ENCODE measurements at places on chromosomes 1 and 21.

DNA sequence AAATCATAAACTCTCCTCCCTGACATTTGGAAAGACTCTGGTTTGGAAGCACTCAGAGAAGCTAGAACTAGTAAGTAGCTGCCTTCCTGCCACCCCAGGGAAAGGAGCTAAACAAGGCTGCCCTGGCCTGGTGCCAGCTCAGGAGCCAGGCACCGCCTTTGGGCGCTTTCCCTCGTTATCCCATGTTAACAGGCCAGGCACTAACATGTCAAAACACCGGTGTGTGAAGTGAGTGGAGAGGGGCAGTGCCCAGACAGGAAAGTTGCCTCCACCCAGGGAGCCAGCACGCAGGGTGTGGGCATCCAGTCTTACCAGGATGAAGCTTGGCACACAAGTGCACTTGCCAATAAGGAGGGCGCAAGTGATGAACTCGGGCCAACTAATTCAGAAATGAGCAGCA lies 346.8 kb downstream of the RRAGC start:
- no peak for DNase-seq

- DNase-seq: no peak
Observed at GRCh38 chr1:77536813-77537212, 145.6 kb downstream of the ZZZ3 start.

DNA sequence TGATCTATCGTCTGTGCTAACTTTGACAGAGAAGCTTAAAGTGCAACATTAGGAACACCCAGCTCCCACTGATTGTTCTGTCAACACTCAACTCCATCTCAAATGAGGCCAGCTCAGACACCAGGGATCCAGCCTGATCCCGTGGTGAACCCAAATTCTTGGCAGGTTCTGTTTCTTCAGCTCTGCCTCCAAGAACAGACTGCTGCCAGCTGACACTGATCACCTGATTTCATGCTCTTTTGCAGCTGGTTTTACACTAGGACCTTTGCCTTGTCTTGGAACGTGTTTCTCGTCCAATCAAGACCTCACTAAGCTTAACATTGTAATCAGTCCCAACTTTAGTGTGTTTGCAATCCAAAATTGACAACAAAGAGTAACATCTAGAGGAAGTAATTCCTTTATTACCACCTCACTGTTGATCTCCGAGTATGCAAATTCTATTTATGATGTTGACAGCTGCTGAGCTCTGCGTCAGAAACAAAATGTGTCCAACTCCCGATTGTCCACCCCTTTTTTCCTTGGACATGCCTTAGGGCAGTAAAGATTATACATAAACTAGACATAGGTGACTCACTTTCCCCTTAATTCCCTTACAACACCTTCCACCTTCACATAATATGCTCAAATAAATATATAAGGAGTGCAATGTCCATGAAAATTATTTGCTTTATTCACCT lies 1.6 kb upstream of the HYI start:
- no peak for DNase-seq

DNA sequence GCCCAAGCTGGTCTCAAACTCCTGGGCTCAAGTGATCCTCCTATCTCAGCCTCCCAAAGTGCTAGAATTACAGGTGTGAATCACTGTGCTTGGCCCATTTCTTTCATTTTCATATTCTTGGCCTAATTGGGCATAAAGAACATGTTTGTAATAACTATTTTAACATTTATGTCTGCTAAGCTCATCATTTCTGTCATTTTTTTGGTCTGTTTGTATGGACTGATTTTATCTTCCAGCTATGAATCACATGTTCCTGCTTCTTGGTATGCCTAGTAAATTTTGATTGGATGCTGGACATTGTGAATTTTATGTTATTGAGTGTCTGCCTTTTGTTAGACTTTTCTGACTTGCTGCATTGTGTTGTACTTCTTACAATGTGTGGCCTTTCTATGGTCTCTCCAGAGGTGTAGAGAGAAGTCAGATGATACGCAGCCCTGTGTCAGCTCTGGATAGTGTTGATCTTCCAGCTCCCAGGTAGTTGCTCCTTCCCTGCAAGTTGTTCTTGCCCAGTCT lies 39.0 kb upstream of the PPM1J start:
- DNase-seq: no peak

DNA sequence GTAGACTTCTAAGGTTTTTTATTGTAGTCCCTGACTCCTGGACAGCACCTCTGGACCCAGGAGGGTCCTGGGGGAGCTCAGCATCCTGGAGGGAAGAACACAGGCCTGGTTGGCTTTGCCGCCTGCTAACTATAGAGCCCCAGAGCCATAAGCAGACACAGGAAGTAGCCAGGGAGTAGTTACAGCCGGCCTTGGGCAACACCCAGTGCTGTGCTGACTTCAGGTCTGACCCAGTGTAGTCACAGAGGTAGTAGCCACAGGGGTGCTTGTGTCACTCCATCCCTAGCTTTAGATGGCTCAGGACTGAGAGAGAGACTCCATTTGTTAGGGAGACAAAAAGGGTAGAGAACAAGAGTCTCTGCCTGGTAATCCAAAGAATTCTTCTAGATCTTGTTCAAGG lies 21.9 kb downstream of the MCOLN2 start:
- DNase-seq: no peak

- DNase-seq: no peak
Observed at GRCh38 chr1:240526312-240526711, 85.6 kb downstream of the GREM2 start.

DNA sequence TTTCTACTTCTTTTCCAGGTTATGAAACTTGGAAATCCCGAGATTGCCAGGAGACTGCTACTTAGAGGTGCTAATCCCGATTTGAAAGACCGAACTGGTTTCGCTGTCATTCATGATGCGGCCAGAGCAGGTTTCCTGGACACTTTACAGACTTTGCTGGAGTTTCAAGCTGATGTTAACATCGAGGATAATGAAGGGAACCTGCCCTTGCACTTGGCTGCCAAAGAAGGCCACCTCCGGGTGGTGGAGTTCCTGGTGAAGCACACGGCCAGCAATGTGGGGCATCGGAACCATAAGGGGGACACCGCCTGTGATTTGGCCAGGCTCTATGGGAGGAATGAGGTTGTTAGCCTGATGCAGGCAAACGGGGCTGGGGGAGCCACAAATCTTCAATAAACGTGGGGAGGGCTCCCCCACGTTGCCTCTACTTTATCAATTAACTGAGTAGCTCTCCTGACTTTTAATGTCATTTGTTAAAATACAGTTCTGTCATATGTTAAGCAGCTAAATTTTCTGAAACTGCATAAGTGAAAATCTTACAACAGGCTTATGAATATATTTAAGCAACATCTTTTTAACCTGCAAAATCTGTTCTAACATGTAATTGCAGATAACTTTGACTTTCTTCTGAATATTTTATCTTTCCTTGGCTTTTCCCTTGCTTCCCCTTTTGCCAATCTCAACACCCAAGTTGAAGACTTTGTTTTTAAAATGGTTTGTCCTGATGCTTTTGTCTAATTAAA lies 4.0 kb downstream of the CDKN2C start:
- DNase-seq: no peak

- DNase-seq: no peak
Observed at GRCh38 chr1:64715186-64715585, 29.7 kb upstream of the RAVER2 start.

GRCh38 chr1:8219530-8219929 lies 98.4 kb upstream of the SLC45A1 start:
- DNase-seq: no peak

DNA sequence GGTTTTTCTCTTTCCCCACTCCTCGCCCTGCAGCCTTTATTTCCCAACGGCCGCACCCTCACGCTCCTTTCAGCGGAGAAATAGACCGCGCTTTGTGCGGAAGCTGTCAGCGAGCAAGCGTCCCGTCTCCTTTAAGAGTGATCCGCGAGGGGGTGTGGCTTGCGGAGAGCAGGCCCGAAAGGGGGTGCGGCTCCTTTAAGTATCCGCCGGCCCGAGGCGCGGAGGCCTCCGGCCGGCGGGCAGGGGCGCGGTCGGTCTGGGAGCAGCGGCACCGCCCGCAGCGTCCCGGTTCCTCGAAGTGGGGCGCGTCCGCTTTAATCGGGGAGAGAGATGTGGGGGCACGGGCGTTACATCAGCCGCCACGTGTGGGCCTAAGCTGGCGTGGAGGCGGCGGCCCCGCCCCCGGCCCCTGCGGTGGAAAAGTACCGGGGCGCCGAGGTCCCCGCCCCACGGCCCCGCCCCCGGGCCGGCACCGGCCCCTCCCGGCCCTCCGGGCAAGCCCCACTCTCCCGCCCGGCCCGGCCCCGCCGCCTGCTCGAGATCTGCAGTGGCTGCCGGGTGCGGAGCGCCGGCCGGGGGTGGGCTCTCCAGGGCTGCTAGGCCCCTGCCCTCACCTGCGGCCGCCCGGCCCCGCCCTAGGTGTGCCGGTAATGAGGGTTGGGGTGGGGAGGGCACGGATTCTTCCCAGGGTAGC lies 1.2 kb downstream of the SLC6A9 start:
- peak; percentile 85 for DNase-seq

DNA sequence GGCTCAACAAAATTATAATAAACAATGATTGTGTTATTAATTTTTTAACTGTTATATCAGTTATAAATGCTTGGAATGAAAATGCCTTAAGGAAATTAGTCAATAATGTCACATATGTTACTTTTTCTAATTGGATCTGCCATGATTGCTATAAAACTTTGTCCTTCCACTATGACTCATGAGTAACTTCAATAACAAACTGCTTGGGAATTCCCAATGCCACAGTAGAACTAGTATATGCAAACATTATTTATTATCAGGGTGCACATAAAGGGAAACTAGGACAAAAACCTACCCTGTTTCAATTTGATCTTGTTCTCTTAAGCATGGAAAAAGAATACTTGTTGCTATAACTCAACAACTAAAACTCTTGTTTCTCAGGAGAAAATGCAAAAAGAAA lies 59.1 kb upstream of the PDC start:
- no peak for DNase-seq

GRCh38 chr1:15786581-15786980 lies 20.9 kb downstream of the UQCRHL start:
- no peak for DNase-seq

DNA sequence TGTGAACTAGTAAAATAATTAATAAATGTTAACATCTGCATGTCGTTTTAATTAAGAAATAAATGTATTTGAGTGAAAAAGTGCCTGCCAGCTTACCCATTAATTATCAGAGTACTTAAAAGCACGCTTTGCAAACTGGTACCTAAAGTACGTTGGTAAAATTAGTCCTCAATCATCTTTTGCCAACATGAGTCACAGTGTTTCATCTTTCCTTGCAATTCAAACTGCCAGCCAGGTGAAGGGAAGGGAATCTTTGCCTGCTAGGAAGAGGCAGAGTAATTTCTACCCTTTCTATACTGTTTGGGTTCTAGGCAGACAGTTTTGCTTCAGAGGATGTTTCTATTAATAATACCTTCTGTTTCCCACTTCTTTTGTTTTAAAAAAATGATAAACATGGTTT lies 57.2 kb upstream of the CNIH3 start:
- no peak for DNase-seq

DNA sequence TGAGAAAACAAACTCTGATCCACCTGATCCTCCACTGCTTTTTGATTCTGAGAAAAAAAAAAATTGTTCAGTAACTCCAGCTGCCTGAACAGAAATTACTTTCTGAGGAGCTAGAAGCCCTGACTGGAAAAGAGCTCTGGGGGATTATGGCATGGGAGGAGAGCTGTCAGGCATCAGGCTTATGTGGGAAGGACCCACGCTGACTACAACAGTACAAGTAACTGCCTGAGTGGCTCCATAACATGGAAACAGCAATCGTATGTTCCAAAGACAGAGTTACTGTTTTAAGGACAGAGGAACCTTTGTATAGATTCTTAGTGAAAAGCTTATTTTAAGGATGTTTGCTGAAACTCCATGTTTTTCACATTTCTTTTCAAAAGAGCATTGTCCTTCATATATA lies 1.2 kb upstream of the ANGPTL7 start:
- DNase-seq: no peak

DNA sequence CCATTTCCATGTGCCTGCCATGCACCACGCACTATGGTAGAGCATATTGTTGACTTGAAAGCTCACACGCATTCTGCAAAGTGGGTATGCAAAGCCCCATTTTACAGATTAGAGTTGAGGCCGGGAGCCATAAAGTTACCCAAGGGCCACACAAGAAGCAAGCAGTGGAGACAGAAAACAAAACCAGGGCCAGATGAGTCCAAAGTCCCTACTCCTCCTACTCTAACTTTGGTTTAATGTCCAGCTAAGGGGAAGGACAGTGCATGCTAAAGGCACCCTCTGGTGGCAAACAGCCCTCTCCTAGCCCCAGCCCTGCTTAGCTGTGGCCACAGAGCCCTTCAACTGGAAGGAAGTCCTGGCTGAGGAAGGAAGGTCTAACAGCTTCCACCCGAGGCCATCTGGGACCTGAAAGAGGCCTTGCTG lies 74.9 kb downstream of the SLC66A1 start:
- DNase-seq: no peak

DNA sequence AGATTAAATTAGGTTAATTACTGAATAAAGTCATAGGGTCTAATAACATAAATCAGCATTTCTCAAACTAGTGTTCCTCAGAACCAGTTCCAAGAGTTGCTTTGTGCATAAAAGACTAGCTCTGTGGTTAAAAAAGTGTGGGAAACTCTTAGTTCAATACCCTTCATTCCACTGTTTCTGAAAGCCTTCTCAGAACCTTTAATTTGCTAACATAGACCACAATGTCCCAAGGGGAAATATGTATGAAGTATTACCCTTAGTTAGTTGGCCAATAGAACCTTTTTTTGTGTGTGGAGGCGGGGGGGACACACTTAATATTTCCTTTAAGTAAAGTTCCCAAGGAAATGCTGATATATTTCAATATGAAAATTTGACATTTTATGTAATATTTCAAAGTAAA lies 20.4 kb downstream of the ODF2L start:
- no peak for DNase-seq

DNA sequence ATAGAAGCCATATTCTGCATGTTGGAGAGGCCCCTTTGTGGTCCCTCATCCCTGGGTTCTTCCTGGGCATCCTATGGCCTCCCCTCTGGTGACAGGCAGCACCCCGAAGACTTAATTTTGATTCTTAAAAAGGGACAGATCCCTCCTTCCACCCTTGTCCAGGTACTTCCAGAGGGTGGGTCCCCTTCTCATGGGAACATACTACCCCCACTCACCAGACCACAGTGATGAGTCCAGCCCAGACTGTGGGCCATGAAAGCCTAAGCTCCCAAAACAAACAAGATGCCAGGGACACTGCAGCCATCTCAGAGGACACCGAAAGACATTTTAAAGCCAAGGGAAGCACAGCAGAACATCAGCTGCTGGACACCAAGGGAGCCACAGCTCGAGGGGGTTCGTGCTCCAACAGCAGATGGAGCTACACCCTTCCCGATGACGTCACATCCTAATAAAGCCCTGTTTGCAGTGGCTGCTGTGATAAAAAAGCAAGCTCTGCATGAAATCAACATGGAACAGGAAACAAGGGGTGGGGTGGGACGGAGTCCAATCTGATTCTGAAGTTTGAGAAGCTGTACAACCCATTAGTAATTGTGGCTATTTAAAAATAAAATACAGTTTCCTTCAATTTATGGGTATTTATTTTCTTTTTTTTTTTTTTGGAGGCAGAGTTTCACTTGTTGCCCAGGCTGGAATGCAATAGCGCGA lies 32.4 kb downstream of the GNB1 start:
- DNase-seq: peak; percentile 55

- no peak for DNase-seq
Observed at GRCh38 chr21:43971201-43971991, 40.7 kb upstream of the TRAPPC10 start.

GRCh38 chr21:31145274-31145673 lies 107.0 kb upstream of the KRTAP19-8 start:
- no peak for DNase-seq

GRCh38 chr21:45403133-45403824 lies 1.7 kb upstream of the COL18A1 start:
- peak; percentile 59 for DNase-seq

- DNase-seq: no peak
Observed at GRCh38 chr21:44720170-44720569, 8.8 kb upstream of the TSPEAR start.

- no peak for DNase-seq
Observed at GRCh38 chr1:144551107-144551542, 41.6 kb upstream of the PPIAL4F start.

All from posterior cingulate gyrus (tissue), 11 donors.